ENCODE measurements at places on chromosomes 2 and 18.

DNA sequence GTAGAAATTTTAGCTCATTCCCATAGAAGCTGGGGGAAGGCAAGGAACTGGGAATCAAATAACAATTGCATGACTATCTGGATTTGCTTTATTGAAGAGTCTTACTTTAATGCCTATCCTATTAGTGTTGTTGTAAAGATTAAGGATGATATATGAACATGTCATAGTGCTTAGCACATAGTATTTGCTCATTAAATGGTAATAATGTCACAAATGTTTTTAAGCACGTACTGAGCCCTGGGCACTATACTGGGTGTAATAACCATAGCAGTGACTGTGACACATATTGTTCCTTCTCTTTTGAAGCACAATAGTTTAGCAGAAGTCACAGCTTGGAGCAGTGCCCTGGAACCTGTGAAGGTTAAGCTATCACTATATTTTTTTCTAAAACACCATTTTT, 47.2 kb upstream of the DTNB start:
- DNase-seq = no peak

DNA sequence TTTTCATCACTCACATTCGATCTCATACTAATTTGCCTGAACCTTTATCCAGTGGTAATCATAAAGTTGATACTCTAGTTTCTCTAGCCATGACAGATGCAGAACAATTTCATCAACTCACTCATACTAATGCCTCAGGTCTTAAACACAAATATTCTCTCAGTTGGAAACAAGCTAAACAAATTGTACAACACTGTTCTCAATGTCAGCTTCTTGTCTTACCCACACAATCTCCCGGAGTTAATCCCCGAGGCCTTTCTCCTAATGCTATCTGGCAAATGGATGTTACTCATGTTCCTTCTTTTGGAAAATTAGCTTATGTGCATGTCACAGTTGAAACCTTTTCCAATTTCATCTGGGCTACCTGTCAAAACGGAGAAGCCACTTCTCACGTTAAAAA, 11.5 kb upstream of the CNOT11 start:
- DNase-seq = no peak

GRCh38 chr2:111534910-111535352, 349.1 kb downstream of the ANAPC1 start:
- DNase-seq = no peak

DNA sequence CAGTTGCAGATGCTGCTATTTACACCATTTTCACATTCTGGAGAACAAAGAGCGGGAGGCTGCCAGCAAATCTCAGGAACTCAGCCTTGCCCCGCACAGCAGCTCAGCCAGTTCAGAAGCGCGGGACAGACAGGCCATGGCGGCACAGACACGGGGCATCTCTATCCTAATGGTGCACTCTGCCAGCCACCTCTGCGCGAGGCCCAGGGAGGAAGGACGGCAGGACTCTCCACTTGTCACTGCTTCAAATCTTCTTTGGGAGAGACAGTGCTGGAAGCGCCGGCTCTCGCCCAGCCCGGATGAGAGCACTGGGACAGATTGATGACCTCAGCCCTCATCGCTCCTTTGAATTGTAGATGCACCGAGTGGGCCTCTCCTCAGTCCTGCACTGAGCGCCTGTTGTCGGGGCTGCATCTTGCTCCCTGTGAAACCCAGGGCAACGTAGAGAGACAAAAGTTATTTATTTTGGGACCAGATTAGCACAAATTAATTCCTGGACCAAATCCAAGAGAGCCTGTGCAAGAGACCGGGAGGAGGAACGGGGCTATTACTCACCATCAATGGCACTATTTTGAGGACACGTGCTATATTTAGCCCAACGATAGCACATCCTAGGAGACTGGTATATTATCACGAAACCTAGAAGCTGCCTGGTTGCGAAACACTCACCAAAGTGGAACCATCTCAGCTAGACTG, 211.4 kb upstream of the SMIM21 start:
- DNase-seq = no peak

- peak; percentile 7 for DNase-seq
These were observed 16.2 kb downstream of the KLF7 start for GRCh38 chr2:207149249-207150213.

DNA sequence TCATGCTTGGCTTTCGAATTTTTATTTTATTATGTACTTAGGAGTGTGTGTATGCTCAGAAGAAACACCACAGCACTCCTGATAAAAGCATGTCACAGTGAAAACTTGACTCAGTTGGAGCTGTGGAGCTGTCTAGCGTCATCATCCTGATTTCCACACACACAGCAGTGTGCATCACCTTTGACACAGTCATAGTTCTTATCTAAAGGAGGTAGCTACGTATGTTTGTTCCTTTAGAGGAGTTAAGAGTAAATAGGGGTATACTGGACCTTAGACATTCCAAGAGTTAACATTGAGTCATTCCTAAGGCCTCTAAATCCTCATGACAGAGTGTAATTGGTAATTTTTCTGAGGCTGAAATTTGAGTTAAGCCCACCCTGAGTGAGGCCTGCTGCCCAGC, 96.9 kb downstream of the PHLPP1 start:
- DNase-seq = no peak

- no peak for DNase-seq
These were observed 63.6 kb upstream of the ATL2 start for GRCh38 chr2:38440655-38441054.

GRCh38 chr2:239809391-239809790, 215.8 kb downstream of the NDUFA10 start:
- no peak for DNase-seq

DNA sequence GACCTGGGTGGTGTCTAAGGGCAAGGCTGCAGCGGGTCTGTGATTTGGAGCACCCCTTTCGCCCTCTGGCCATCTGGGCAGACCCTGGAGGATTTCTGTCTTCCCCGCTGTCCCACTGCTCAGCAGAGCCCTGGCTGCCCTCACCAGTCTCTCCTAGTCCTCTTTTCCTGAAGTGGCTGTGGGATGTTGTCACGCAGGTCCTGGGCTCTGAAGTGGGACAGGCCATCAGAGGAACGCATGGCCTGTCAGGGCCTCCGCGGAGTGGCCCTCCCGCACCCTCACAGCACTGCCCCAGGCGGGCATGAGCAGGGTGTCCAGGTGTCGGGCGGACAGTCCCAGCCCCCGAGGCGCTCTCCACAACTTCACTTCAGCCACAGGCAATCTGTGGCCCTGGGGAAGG, 1.1 kb upstream of the TMEM185B start:
- no peak for DNase-seq

DNA sequence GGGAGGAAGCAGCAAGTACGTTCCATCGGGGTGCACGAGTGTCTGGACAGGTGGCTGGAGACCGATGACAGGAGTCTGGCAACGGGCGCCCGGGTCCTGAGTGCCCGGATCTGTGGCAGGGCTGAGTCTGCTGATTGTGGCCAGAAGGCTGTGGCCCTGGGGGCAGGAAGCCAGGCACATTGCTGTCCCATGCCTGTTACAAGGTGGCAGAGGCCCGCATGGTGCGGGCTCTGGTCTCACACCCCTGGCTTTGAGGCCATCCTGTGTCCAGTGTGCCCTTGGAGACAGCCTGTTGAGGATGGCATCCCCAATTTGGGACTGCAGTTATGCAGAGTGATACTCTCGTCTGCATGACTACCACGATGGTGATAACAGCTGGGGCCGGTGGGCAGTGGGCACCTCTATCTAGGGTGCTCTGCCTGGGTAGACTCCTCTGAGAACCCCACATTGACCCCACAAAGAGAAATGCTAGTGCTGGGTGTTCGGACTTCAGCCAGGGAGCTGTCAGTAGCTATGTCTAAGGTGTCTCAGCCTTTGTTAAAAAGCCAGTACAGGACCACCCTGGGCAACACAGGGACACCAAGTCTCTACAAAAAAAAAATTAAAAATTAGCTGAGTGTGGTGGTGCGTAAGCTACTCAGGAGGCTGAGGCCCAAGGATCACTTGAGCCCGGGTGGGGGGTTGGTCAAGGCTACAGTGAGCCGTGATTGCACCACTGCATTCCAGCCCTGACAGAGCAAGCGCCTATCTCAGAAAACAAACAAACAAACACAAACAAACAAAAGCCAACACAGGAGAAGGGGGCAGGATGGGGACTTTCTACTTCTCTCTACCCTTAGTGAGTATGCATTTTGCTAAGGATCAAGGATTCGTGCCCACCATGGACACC, 88.3 kb downstream of the RHOB start:
- DNase-seq = no peak

DNA sequence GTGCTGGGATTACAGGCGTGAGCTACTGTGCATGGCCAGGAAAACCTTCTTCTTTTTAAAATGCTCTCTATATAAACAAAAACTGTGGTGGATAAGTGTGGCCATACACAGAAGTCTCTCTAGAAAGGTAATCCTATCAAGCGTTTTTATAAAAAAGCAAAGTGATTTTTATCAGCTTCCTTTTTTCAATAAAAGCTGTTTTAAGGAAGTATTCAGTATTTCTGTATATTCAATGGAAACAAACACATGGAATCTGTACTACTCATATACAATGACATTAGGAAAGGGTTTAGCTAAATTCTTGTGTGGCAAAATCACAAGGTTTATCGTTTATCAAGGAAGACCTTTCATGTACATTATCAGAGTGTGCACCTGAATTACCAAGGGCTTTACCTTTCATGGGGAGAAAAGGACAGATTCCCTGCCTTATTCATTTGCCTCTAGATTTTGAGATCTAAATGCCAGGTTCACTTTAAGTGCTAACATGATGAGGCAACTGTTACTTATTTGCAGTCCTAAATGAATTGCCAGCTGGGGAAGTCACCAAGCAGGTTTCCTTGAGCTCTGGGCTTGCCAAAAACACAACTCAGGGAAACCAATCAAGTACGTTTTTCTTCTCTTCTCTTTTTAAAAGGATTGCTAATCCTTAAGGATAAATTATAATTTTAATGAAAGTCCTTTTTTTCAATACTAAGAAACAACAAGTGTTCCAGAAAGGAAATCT, 70.8 kb downstream of the RTN4 start:
- no peak for DNase-seq

GRCh38 chr18:11981192-11981542, at the start of gene IMPA2:
Gene IMPA2 (plus strand): TSS chr18:11981507. CDS start chr18:11981670, 163 bp downstream.
- no peak for DNase-seq

GRCh38 chr18:64258111-64258650, 109.3 kb upstream of the LINC00305 start:
- no peak for DNase-seq

GRCh38 chr2:145194673-145195072, 674.8 kb upstream of the ZEB2 start:
- DNase-seq = no peak

GRCh38 chr2:161208527-161209139, 48.4 kb downstream of the TANK start:
- DNase-seq = no peak

- DNase-seq = no peak
These were observed 117.8 kb upstream of the TWIST2 start for GRCh38 chr2:238730001-238730669.

DNA sequence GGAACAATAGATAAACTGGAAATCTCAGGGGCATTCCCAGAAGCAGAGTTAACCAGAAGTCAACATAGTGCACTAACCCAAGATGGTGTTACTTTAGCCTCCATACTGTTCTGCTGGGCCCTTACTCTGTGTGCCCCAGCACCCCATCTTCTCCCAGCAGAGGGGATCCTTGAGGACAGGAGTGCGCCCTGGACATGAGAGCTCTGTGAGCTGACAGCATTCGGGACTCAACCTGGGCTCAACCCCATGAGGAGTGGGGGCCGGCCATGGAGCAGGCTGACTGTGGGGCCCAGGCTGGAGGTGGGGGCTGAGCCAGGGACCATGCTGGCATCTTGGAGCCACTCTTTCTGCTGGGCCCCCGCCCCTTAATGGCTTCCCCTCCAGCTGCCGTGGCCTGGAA, 156.3 kb upstream of the HS6ST1 start:
- DNase-seq = no peak

Data from stimulated activated naive CD4-positive, alpha-beta T cell treated with Interleukin-2 at 50 U/mL for 16 hours (primary cell).